ENCODE measurements at places on chromosomes 2 and 18. TPM values are rescaled to one million over a fixed set of nuclear protein-coding genes. Genes with fewer than 3 reads are reported as not detected.

GCKR gene
- total RNA-seq: not detected

IL1A gene
- total RNA-seq: 305 TPM

CAPN14 gene
- total RNA-seq: 0.30 TPM

EPHA4 gene
- 4.3 TPM for total RNA-seq

LCT gene
- total RNA-seq: 0.04 TPM

All from hair follicular keratinocyte (primary cell).